ENCODE measurements at places on chromosomes 1 and 21.

GRCh38 chr1:226512076-226512728, 36.4 kb upstream of the STUM start:
- no peak for DNase-seq

DNA sequence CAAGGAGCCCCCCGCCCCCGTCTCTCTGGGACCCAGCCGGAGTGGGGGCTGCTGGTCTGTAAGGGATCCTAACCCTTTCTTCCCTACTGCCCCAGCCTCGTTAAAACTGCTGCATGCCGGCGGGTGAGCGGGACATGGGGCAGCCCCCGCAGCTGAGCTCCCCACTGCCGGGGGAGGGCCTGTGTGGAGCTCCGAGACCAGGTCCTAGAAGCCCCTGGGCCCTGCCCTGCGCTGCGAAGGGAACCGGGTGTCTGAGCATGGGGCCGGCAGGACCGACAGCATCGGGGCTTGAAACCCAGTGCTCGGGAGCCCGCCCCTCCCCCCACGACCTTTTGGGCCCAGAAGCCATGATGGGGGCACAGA, 9.2 kb upstream of the COL6A1 start:
- DNase-seq: no peak

DNA sequence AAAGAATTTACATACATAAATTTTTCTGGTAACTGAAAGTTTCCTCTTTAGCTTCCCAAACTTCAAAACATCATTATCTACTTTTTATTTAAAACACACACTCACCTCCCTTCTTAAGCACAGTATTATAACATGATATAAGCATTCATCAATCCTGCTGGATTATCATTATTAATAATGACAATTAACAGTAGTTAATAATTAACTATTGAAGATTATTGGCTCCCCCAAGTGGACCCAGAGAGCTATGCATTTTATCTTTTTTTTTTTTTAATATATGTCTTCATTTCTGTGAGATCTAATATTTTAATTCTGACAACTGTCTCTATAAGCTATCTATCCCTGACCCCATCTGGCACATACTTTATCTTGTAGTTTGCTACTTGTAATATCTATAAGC, 252.1 kb upstream of the CACYBP start:
- no peak for DNase-seq

DNA sequence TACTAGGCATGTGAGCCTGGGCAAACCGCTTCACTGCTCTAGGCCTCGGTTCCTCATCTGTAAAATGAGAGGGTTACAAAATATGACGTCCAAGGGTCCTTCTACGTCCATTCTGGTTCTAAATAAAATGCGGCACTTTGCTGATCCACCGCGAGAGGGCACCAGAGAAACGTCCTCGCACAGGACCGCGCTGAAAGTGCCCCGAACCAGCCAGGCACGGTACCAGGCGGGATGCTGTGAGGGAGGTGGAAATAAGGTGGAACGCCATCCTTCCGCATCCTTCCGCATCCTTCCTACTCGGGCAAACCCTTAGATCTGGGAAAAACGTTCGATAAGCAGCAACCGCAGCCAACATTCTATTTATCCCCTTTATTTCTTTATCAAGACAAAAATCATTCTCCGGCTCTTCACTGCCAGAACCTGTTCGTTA, 60.3 kb upstream of the KRTAP19-8 start:
- DNase-seq: no peak

DNA sequence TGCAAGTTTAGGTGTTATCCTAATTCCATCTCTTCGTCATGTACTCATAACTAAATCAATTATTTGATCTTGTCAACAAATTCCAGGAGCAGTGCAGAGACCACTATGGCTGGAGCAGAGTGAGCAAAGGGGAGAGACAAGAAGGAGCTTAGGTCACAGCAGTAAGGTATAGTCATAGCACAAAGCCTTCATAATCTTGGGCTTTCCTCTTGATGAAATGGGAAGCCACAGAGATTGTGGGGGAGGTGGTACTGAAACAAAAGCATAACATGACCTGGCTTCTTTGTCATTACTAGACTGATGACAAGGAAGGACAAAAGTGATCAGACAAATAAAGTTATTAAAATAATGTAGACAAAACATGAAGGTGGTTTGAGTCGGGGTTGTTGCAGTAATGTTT, 60.1 kb upstream of the PTGS2 start:
- DNase-seq: no peak

DNA sequence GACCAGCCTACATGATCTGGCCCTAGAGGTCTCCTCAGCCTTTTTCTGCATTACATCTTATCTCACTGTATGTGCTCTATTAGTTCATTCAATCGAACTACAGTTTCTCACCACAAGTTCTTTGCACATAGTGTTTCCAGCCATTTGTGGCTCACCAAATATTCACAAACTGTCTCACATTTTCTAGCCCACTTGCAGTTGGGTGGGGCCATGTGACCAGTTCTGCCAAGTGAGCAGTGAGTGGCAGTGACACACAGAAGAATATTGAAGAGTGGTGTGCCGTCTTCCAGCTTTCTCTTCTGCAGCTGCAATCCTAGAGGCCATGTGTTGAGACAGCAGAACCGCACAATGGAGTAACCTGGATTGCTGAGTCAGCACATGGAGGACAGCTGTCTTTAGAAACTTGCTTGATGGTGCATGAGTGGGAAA, 103.2 kb upstream of the ZNF644 start:
- no peak for DNase-seq

GRCh38 chr1:39833121-39833520, 44.5 kb upstream of the BMP8B start:
- DNase-seq: no peak

DNA sequence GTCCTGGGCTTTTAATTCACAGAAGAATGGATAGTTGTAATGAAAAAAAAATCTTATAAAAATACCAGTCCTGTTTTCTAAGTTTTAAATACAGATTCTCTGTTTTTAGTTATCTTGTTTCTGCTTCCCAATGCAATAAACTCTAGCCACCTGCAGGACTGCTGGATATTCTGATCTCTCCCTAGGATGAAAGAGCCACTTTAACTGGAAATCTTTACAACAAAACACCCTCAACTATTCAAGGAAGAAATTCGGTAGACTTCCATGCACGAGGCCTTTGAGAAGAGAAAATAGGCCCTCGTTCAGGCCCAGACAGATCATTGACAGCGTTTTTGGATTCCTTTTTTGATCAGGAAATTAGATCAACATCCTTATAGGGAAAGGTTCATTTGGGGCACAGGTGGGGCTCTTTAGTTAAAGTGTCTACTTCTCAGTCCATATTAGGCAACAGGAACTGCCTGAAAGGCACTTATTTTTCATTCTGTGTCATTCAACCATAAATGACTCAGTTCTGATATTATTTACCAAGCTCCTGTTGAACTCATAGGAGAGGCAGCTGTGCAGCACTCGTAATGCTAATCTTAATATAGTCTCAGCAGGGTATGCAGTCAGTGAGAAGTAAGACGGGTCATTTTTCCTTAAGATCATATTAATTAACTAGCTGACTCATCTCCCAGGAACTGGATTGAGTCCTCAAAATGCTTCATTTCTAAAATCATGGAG, 71.1 kb upstream of the ERRFI1 start:
- no peak for DNase-seq

DNA sequence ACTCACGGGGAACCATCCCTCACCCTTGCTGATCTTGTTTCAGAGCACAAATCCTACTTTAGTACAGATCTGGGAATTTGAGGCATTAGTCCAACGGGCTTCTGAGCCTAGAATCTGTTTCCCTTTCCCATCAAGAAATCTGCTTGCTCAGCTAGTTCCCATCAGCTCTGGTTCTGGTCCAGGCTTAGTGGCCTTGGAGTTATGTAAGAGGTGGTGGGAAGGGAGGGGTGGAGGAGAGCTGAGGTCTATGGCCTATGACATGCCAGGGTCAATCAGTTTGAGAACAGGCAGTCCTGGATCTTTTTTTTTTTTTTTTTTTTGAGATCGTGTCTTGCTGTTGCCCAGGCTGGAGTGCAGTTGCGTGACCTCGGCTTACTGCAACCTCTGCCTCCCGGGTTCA, 4.1 kb downstream of the GSTM1 start:
- DNase-seq: no peak

- no peak for DNase-seq
Measured at GRCh38 chr1:86567878-86568277, 21.0 kb downstream of the CLCA4 start.

- no peak for DNase-seq
Measured at GRCh38 chr1:59350521-59350920, 53.6 kb downstream of the FGGY start.

GRCh38 chr1:99239690-99240089, 24.6 kb upstream of the PLPPR4 start:
- DNase-seq: no peak

DNA sequence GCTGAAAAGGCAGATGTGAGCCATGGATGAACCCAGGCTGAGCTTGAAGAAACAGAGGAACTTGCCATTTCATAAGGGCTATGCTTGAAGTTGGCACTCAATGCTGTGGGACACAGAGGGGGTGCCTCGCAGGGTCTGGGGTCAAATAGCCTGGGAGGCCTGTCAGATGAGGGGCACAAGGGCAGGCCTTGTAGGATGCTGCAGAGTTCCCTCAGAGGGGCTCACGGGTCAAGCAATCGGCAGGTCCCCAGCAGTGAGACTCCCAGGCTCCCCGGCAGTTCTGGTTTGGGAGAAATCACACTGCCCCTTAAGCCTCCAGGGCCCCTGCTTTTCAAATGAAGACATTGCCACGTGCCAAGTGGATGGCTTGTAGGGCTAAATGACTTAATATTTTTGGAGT, 116.7 kb upstream of the GRIK3 start:
- DNase-seq: no peak

DNA sequence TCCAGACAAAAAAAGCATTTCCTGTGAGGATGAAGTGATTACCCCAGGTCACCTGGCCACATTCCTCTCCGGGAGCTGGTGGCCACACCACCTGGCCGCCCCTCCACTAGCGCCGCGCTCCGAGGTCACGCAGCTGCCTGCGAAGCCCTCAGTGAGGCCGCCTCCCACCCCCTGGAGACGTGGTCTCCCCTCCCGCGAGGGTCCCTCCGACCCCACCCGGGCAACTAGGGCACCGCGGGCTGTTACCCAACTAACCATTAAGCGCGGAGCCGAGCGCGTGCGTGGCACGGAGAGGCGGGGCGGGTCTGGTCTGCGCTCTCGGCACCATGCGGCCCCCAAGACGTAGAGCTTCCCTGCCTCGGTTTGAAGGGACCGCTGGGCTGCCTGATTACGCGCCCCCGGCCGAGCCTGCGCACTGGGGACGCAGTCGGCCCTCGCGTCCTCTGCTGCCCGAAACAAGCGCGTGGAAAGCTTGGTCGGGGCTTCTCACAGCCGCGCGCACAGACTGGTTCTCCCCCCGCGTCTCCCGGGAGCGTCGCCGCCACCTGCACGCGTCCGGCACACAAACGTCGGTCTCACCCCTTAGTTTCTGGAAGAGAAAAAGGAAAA, 106.5 kb downstream of the SLC16A1 start:
- DNase-seq: no peak

DNA sequence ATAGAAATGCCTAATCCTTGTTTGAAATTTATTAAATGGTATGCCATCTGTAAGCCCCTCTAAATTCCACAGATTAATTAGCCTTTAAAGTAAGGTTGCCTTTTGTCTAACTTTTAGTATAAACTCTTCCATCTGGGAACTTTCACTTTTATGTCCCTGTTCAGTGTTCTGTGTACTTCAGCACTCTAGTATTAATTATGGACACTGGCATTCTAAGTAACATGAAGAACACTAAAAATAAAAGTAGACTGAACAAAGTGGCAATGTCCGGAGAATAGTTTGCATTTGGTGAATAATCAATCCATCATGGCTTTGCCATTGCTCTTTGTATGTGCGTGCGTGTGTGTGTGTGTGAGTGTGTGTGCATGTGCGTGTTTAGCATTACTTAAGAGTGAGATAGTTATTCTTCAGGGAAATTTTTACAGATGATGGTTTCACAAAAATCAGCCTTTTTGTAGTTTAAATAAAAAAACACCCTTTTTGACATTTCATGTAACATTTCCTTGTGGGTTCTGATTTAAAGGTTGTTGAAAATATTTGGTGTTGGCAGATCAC, 51.1 kb downstream of the ATF6 start:
- DNase-seq: no peak

DNA sequence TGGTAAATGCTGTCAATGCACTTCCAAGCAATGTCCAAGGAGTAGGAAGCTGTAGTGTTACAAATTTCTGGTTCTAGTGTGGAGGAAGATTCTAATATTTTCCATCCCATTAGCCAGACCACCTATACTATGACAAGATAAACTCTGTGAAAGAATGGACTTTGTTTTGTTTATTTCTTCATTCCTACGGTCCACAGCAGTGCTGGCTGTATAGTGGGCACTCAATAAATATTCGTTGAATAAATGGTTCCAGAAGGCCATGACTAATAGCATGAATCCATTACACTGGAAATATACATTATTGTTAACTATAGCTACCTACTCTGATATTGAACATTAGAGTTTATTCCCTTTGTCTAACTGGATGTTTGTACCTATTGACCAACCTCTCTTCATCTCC, 8.3 kb upstream of the MYSM1 start:
- no peak for DNase-seq

Measured in iPS DF 19.7 (cell line).